ENCODE measurements at places on chromosomes 12 and 14.
A peak's percentile ranks its signal among the peaks of the same experiment; 100 is the strongest.

- no peak for DNase-seq
Observed at GRCh38 chr14:74503291-74503937, 9.8 kb downstream of the ISCA2 start.

DNA sequence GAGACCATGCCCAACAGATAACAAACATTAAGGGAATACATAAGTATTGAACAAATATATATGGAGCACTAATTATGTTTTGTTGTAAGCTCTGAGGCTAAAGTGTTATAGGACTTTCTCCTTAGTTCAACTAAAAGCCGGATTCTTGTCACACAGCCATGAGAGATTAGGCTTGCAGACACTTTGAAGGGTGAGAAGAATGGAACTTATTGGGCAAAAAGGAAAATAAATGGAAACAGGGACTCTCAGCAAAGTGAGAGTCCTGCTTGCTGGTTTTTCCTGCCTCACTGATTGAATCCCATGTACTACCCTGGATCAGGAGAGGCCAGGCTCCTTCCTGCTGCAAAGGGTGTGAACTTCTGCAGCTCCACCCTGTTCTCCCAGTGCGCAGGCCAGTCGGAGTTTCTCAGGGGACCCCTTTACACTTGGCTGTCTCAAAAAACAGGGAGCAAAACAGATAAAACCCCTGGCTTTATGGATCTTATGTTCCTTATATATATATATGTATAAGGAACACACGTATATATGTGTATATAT lies 77.1 kb upstream of the FUT8 start:
- no peak for DNase-seq

GRCh38 chr14:76343386-76343785 lies 32.6 kb upstream of the ESRRB start:
- no peak for DNase-seq

DNA sequence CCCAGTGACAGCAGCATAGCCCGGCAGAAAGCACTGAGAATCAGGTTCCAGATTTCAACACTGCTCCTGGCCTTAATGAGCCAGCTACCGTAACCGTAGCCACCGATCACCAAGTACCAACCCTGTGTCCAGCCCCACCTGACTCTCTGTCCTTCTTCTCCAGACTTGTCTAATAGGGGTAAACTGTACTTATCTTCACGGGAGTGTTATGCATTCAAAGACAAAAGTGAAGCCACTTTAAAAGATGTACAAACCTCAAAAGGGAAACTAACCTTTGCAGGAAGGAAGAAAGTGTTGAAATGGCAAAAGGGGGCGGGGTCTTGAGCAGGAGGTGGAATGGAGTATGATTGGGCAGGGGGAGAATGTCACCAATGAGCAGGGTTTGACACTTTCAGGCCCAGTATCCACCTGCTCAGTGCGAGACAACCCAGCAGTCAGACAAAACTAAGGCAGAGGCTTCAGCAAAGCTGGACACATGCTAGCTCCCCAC lies 226.1 kb downstream of the CHST11 start:
- DNase-seq, result no peak

- peak; percentile 21 for DNase-seq
Observed at GRCh38 chr14:37587131-37587803, 7.8 kb downstream of the FOXA1 start.

GRCh38 chr12:44507461-44507860 lies 368.7 kb downstream of the NELL2 start:
- DNase-seq, result no peak

- DNase-seq, result no peak
Observed at GRCh38 chr12:99392091-99392850, 255.3 kb upstream of the GARIN6 start.

DNA sequence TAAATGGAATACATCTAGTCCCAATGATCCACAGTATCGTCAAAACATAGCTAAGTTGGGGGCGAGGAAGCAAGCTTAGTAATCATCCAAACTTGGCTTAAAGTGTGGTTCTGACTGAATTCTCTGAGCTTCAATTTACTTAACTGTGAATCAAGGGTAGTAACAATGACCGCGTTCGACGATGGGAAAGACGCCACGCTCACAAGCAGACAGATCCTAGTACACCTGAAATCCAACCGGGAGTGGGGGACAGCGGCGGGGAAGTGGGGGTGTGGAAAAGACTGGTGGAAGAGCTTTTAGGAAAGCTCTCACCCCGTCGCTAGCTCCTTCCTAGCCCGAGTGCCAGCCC lies 433 bp downstream of the COX16 start:
- DNase-seq, result no peak

GRCh38 chr14:102775855-102776760 lies 1.1 kb upstream of the TRAF3 start:
- DNase-seq, result no peak

DNA sequence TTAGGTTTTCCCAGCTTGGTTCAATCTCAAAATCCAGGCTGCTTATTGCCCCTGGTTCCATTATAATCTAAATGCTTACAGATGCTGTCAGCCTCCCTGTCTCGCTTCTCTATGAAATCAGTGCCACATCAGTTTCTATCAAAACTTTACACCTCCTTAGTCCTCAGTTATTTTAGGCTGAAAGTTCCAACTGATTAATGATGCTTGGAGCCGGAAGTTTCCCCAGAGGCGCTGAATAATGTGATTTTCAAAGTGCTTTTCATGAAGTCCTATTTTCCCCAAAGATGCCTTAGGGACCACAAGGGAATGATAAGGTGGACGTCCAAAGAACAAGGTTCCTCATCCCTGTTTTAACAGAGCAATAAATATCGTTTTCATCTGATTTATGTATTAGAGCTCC lies 262.4 kb upstream of the RMST start:
- DNase-seq, result no peak

- no peak for DNase-seq
Observed at GRCh38 chr14:71140157-71140556, 232.9 kb downstream of the PCNX1 start.

GRCh38 chr12:93333828-93334227 lies 43.9 kb upstream of the NUDT4 start:
- no peak for DNase-seq

- no peak for DNase-seq
Observed at GRCh38 chr14:92581206-92581605, 67.6 kb downstream of the RIN3 start.

DNA sequence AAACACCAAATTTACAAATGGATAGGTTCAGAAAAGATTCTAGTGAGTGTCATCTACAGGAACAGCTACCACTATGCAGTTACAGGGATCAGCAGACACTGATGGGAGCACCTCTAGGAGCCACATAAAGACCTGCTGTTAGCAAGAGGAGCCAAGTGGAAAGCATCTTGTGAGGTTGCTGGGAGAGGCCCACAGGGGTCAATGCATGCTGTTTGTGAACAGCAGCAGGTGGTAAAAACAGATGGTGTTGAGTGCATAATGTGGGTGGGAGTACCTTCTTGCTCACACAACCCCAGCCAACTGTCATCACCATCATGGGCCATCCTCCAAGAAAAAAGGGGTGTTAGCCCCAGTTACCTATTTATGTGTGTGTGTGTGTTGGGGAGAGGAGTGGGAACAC lies 215.2 kb upstream of the SSTR1 start:
- DNase-seq, result no peak

- DNase-seq, result no peak
Observed at GRCh38 chr12:67665679-67666078, 17.1 kb downstream of the DYRK2 start.

- no peak for DNase-seq
Observed at GRCh38 chr12:28209782-28210181, 19.5 kb downstream of the CCDC91 start.

GRCh38 chr12:54479421-54479820 lies 6.0 kb upstream of the GTSF1 start:
- DNase-seq, result no peak

- DNase-seq, result no peak
Observed at GRCh38 chr12:16437281-16437816, 89.9 kb downstream of the MGST1 start.

GRCh38 chr12:73719223-73719622 lies 818.4 kb upstream of the ATXN7L3B start:
- no peak for DNase-seq

GRCh38 chr12:19744705-19745218 lies 305.5 kb downstream of the AEBP2 start:
- peak; percentile 60 for DNase-seq

DNA sequence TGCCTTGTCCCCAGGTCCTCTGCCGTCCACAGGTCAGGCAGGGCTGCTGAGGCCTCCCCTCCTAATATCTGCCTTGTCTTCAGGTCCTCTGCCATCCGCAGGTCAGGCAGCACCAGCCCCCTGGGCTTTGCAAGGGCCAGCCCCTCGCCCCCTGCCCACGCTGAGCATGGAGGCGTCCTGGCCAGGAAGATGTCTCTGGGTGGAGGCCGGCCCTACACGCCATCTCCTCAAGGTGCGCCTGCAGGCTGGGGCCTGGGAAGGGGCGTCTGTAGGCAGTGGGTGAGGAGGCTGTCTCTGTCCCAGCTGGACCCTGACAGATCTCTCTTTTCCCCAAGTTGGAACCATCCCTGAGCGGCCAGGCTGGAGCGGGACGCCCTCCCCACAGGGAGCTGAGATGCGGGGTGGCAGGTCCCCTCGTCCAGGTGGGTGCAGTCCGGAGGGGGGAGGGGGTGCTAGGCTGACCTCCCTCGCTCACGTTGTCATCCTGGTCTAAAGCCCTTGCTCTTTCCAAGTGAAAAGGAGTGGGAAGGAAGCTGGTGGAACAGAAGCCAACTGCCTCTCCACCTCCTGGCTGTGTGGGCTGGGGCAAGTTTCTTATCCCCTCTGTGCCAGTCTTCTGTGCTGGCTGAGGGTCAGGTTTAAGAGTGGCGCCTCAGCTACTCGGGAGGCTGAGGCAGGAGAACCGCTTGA lies 13.9 kb upstream of the PUS1 start:
- DNase-seq, result no peak

- DNase-seq, result no peak
Observed at GRCh38 chr12:67666605-67667004, 18.1 kb downstream of the DYRK2 start.

GRCh38 chr14:22482085-22482694 lies 106.8 kb downstream of the DAD1 start:
- DNase-seq, result no peak
